ENCODE measurements at places on chromosomes 11 and 22.

GRCh38 chr11:46293641-46294103 lies 16.2 kb downstream of the CREB3L1 start:
- no peak for DNase-seq

GRCh38 chr22:19748139-19748538 lies 12.4 kb upstream of the TBX1 start:
- no peak for DNase-seq

DNA sequence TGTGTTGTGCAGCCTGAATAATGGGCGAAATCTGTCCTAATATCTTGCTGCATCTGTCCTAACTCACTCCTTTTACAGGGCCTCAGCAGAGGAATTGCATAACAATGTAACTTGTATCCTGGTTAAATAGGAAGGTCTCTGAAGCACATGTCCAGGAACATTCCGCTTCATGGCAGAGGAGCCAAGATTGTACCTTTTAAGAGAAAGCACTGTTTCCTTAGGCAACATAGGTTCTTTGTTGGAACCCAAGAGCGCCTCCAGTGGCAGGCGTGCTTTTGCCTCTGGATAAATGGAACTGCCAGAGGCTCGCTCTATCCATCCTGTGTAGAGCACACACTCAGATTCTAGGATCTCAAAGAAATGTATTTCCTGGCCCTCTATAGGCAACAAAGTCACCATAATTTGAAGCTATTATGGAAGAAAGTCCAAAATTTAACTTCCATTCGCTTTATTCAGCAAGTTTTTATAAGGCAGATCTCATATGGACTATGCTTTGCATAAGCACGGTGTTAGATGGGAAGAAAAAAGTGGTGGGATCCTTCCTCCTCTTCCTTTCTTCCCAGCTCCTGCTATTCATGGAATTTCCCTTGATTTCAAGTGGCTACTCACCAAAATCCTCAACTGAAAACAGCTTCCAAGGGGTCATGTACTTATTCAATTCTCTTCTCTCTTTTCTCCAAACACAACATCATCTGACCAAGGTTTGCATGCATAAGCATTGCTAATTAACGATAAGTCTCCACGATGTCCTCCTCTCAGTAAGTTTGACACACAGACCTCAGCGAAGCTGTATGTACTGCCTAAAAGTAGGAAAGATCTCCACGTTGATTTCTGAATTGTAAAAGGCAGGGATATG lies at the start of gene BLID:
TSS of gene BLID (minus strand) at position 692 of the 856 bp plus-strand sequence. CDS start at position 399, 293 bp downstream.
- no peak for DNase-seq

GRCh38 chr11:11320825-11321224 lies 32.2 kb downstream of the CSNK2A3 start:
- no peak for DNase-seq

GRCh38 chr11:103683576-103683975 lies 352.9 kb upstream of the DDI1 start:
- no peak for DNase-seq

DNA sequence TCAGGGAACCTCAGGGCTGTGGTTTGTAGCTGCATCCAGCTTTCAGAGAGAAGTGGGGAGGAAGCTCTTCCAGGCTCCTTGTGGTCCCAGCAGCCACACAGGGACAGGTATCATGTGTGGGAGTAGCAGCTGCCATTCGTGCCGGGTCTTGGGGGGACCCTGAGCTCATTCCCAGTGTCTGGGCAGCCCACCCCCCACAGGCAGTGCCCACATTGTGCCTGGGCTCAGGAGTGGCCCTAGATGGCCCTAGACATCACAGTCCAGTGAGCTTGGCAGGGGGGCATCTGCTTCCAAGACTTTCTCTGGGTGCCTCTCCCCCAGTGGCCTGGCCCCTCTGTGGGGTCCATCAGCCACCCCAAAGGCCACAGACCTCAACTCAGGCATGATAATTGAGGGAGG lies 619.7 kb downstream of the BRD1 start:
- DNase-seq = no peak

- DNase-seq = no peak
These were observed 25.9 kb downstream of the MRGPRG start for GRCh38 chr11:3192511-3193372.

GRCh38 chr22:26143806-26144325 lies 25.4 kb upstream of the SEZ6L start:
- DNase-seq = no peak

DNA sequence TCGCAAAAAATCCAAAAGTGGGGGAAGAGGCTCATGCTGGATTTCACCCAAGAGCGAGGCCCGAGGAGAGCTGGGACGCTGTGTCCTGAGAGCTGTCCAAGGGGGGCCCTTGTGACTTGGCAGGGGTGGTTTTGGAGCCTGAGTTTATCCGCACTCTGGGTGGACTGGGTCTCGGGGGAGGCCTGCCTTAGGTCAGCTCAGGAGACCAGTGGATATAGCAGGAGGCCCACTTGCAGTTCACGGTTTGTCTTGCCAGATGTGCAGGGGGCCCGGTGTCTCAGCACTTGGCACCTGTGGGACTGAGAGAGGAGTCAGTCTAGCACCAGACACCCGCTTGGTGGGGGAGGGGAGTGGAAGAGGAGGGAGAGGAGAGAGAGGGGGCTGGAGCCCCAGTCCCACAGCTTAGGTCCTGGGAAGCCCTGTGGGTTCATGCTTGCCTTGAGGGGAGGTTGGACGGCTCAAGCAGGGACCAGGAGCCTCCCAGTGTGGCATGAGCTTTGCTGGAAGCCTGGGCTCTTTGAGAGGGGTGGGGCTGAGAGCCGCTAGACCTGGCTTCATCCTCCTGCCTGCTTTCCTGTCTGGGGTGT lies 33.4 kb downstream of the PARVB start:
- no peak for DNase-seq

DNA sequence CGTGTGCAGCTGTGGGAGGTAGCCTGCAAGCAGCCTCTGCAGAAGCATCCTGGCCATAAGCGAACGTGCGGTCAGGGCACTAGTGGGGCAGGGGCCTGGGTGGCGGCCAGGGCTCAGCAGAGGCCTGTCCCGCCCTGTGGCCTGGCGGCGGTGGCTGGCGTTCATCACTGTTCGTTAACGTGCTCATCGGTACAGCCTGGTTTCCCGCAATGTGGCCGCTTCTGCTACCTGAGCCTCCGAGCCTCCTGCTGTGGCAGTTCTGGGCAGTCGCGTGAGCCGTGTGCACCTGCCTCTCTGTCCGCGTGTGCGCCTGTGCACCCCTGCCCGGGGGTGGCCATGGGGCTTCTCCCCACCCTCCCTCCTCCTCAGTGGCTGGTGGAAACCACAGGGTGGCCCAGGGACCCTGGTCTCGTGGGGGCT lies 117.9 kb downstream of the KCNQ1OT1 start:
- no peak for DNase-seq

- no peak for DNase-seq
These were observed 105.5 kb downstream of the KCNQ1OT1 start for GRCh38 chr11:2594267-2594666.

- DNase-seq = no peak
These were observed 30.9 kb upstream of the BAIAP2L2 start for GRCh38 chr22:38141217-38141973.

DNA sequence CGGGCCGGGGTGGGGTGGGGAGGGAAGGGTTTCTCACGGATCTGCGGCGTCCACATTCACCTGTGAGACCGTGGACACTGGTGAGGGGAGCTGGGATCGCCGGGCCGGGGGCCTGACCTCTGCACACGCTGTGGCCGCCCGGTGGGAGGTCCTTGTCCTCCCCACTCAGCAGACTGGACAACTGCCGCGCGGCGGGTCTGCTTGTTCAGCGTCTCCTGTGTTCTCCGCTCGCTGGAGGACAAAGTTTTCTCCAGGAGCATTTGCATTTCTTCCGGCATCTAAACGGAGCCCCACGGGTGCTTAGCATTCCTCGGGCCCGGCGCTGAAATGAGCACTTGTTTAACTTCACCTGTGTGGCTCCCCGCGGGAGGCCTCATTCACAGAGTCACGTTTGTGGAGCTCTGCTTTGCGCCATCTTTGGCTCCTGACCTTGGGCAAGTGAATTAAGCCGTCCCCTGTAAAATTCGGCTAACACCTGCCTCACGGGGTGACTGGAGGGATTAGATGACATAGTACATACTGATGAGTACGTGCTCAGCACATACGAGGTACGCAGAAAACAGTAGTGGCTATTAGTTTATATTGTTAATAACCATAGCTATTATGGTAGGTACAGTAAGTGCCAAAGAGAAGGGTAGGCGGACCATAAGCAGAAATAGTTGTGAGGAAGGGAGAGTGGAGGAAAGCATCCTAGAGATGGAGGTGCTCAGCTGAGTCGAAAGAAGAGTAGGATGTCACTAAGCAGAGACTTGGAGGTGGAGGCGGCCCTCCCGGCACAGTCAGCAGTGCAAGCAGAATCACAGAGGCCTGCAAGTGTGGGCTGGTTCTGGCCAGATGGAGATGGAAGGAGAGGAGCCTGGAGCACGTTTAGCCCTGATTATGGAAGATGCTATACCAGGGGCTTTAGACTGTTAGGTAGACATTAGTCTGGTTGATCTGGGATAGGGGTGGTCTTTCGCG lies 885 bp downstream of the TRMU start:
- no peak for DNase-seq

Measured in NCI-H345 (cell line).